ENCODE measurements at places on chromosomes 2 and 18.

DNA sequence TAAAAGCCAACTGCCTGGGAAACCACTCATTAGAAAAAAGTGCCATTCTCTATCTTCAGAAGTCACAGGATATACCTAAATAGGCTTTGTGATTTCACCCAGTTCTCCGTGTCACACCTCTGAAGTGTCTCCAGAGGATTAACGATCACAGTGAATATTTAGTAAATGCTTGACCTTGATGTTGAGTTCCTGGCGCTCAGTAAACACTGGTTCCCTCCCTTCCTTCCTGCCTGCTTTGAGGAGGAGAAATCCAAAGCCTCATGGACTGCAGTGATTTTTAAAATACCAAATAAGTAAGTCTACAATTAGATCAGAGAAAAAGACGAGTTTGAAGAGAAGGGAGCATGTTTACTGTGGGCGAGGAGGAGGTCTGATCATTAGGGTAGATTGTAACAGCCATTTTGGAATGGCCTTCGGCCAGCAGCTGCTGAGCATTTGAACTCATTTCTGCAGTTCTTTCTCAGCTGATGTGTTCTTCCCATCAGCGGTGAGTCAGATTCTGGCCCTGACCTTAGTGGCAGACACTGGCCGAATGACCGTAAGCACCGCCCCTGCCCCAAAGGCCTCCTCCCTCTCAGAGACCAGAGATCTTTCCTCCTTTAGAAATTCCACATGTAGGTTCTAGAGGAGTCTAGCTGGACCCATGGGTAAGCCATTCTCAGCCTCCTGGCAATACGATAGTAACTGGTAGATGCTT lies 62.1 kb upstream of the SLC16A14 start:
- peak; percentile 12 for DNase-seq

GRCh38 chr18:53603276-53603675 lies 621.2 kb downstream of the MBD2 start:
- DNase-seq: no peak

DNA sequence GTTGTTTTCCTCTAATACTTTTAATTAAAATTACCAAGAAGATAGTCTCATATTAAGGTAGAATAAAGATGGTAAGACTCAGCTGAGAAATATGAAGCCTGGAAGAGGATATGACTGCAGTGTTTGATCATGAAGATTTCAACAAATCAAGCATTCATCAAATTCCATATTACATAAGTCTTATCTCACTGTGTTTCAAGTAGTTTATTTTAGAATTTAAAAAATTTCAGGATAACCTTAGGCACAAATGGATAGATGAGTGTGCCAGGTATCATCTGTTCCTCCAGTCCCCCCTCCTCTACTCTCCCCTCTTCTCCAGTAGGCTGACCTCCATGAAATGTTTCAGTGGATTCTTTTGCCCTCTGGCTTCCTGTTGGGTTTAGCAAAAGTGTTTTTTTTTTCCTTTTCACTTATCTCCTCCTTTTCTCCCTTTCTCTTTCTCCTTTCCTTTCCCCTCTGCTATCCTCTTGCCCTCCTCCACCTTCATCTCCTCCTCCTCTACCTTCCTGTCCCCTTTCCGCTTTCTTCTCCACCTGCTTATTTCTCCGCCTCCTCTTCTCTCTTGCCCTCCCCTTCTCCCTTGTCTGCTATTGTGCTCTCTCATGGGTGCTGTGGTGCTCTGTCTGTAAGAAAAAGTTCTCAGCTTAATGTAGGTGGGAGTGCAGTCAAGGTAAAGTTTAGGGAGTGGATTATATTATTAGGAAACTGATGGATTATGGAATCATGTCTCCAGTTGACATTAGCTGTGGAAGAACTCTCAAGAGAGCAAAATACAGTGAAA lies 72.8 kb downstream of the ABI2 start:
- no peak for DNase-seq

- no peak for DNase-seq
These were observed 111.6 kb upstream of the TACR1 start for GRCh38 chr2:75310876-75311275.

- no peak for DNase-seq
These were observed 69.6 kb downstream of the TRAPPC12 start for GRCh38 chr2:3449086-3449485.

GRCh38 chr18:36493349-36494159 lies 196.0 kb downstream of the FHOD3 start:
- no peak for DNase-seq

DNA sequence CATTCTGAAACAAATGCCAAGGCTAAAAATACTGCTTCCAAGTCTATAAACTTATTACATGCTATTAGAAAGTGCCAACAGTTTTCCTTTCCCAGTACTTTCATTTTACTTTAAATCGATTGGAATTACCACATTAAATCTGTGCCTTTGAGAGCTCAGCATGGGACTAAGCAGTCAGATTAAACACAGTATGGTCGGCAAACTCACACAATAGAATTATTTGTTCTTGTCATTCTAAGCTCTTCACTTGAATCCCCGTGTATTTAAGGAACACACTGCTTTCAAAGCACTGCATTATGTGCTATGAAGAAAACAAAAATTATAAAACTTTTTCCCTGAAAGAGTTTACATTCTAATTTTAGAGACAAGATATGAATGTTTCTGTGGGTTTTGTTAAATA lies 444.4 kb upstream of the SLC39A10 start:
- DNase-seq: no peak

DNA sequence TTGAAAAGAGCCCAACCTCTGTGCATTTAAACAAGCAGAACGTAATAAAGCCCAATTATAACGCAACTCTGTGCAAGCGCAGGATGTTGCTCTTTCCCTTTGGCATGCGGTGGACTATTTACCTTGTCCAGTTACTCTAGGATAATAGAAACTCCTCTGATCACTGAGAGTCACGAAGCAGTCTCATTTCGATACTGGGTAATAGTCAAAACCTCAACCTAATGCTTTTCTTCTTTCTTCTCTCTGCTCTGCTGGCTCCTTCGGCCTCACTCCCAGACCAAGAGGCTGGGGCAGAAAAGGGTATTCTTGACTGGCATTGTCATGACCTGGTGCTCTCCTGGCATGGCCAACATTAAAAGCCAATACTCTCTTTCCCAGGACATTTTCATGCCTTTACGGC lies 89.7 kb upstream of the GCFC2 start:
- DNase-seq: no peak

- DNase-seq: no peak
These were observed 70.0 kb downstream of the MBP start for GRCh38 chr18:77062518-77063003.

DNA sequence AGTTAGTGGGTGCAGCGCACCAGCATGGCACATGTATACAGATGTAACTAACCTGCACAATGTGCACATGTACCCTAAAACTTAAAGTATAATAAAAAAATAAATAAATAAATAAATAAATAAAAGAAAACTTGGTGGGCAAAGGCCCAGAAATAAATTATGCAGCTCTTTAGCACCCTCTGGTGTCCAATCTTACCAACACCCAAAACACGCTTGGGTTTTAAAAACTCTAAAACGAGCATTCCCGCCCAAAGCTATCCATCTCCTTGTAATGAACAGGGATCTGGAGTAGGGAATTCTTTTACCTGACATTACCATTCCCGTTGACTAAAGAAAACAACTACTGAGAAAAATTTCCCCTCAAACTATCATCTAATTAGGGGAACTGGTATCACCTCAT lies 2005.9 kb upstream of the CELF4 start:
- no peak for DNase-seq

GRCh38 chr2:64524604-64525316 lies 632 bp downstream of the AFTPH start:
- DNase-seq: no peak

GRCh38 chr2:218005028-218005427 lies 2.2 kb upstream of the TNS1 start:
- DNase-seq: no peak

DNA sequence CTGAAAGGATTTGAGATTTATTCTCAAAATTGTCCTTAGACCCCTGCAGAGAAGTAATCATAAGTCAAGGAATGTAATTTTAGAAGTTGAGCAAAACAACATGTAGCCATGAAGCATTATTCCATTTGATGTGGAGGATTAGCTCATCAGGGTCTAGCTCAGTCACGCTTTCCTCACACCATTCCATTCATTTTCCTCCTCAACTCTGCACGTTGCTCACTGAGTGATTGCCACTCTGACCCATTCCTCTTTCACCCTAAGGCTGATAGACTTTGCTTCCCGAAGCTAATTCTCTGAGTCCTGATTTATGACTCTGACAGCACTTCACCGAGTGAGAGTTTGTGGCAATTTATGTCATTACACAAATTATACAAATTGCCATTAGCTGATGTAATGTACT lies 820.6 kb upstream of the PIK3C3 start:
- no peak for DNase-seq

DNA sequence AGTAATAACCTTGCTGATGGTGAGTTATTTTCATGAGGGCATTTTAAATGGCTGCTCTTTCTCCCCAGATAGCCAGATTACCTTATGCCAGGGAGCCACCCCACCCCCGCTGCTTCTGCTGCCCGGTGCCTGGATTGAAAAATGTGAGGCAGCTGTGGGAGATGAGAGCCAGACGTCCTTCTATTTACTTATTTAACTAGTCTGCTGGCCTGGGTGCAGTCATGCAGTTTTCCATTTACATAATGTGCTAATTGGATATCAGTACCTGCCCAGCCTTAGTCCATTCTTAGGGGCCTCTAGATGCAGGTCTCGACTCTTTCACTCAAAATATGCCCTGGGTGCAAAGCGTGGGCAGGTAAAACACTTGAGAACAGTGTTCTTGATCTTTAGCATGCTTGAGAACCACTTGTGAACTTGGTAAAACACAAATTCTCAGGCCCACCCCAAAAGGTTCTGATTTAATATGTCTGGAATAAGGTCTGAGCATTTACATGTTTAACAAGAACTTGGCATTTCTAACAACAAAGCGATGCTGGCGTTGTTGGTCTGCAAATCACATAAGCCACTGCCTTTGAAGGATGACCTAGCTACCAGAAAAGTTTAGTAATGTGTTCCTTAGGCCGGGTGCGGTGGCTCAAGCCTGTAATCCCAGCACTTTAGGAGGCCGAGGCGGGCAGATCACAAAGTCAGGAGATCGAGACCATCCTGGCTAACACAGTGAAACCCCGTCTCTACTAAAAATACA lies 154.3 kb downstream of the NRP2 start:
- no peak for DNase-seq

- DNase-seq: no peak
These were observed 63.6 kb downstream of the HNRNPLL start for GRCh38 chr2:38539086-38539485.

DNA sequence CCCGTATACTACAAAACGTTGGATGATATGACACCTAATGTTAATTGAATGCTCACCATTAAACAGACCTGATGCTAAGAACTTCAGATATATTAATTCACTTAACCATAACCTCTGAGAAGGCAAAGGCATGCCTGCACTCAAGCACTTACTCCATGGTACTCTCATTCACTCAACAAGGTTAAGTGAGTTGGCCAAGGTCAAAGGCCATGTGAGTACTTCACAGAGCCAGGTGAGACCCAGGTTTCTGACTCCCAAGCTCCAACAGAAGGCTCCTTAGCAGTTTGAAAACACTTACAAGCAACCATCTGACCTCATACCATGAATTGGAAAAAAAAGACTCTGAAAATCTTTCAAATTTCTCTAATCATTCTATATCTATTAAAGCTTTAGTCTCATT lies 198.8 kb downstream of the L3MBTL4 start:
- DNase-seq: no peak
